ENCODE measurements at places on chromosomes 1 and 21. TPM values are rescaled to one million over a fixed set of nuclear protein-coding genes. Genes with fewer than 3 reads are reported as not detected.

DNA sequence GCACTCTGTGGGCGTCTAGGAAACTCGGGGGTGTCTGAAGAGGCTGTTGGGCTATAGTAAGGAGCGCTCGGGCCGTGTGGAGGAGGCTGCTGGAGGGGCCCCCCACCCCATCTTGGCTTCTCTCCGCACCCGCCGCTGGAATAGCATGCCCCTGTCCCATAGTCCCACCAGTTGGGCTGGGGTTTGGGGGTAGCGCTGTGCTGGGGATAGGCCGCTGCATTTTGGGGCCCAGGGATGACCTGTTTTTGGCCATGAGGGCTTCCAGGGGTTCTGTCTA is 511 bp downstream of the EFNA3 start:
- no peak for DNase-seq

DNA sequence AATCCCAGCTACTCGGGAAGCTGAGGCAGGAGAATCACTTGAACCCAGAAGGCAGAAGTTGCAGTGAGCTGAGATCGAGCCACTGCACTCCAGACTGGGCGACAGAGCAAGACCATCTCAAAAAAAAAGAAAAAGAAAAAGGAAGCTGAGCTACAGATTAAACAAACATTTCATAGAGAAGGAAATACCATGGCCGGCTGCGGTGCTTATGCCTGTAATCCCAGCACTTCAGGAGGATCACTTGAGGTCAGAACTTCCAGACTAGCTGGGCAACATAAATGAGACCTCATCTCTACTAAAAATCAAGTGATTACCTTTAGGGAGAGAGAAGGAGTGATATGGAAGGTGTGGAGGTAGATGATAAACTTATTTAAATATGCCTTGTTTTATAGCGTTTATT is 14.0 kb upstream of the CFAP126 start:
- DNase-seq, result no peak

DNA sequence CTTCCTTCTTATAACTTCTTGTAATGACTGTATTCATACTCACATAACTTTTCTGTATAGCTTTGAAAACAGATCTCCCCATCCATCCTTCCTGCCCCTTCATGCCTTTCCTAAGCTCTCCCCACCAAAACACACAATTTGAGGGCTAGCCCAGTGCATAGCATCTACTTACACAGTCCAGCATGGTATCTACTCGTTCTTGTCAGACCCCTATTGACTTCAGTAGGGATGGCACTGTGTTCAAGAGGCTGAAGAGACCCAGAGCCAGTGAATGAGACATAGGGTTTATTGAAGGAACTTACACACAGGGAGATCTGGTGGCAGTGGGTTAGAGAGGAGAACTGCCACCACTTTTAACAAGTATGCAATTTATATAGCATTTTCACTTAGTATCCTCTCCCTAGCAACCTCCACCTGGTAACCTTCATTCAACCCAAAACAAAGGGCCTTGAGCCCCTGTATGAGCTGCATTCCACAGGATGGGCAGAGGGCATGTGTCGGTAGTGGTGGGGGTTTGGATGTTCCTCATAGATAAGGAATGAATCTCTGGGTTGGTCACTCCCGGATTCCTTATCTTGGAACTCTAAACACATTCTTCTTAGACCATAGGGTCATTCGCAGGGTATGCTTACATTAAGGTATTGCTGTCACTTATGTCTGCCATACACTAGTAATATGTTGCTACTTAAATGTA is 64.9 kb upstream of the GNG12 start:
- DNase-seq, result no peak

- no peak for DNase-seq
Measured at GRCh38 chr1:197787623-197788536, 12.6 kb upstream of the DENND1B start.

DNA sequence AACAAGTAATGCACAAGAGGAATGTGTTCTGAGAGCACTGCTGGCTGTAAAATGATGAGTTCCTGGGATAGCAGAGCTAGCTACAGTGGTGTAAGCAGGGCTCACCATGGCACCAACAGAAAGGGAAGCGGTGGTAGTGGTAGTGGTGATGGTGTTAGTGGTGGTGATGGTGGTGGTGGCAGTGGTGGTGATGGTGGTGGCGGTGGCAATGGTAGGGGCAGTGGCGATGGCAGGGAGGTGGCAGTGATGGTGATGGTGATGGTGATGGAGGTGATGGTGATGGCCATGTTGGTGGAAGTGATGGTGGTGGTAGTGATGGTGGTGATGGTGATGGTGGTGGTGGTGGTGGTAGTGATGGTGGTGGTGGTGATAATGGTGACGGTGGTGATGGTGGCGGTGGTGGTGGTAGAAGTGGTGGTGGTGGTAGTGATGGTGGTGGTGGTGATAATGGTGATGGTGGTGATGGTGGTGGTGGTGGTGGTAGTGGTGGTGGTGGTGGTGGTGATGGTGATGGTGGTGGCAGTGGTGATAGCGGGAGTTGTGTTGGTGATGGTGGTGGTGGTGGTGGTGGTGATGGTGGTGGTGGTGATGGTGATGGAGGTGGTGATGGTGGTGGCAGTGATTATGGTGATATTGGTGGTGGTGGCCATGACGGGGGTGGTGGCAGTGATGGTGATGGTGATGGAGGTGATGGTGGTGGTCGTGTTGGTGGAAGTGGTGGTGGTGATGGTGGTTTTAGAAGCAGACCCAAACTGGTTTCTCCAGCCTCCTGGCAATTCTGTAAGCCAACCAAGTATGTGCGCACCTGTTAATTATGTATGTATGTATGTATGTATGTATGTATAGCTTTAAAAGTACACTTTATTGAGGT is 254.1 kb downstream of the TRABD2B start:
- no peak for DNase-seq

GRCh38 chr1:61486783-61487536 is 238.0 kb downstream of the TM2D1 start:
- no peak for DNase-seq

DNA sequence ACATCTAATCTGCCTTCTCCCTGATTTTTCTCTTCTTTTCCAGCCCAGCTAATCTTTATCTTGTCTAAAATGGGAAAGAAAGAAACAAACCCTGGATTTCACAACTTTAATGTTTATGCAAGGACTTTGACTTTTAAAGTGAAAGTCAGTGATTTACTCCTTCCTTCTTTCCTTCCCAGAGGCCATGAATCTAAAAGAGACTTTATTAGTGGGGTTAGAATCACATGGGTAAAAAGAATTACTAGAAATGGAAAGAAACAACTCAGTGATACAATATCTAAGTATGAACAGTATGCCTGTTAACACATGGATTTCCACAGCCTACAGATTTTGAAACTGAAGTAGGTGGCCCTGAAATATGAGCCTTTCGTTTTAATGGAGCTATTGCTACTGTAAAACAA is 59.8 kb upstream of the KCNK2 start:
- no peak for DNase-seq

DNA sequence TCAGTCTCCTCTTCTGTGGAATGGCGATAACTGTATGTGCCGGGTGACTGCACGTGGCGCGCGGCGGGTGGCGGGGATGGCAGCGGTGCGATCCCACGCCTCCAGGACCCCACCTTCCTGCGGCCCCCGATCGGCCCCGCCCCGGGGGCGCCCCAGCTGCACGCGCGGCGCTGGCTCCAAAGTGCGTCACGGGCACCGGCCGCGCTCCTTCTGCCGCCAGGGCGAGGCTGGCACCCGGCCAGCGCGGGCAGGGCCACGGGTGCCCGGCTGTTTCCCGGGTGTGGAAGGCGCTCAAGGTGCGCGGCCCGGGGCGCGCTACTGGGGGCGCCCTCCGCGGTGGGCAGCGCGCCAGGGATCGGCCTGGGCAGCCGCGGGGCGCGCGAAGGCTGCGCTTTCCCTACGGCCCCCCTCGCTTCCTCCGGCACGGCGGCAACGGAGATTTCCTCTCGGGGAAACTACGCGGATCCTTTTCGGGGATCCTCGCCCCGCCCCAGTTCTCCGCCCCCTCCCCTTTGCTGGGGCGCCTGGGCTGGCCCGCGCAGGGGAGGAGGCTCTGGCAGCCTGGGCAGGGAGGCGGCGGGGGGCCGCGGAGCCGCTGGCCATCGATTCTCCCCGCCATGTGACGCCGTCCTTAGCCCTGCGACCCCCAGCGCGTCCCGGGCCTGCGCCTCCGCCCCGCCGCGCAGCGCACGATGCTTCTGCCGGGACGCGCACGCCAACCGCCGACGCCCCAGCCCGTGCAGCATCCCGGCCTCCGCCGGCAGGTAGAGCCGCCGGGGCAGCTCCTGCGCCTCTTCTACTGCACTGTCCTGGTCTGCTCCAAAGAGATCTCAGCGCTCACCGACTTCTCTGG is at the start of gene EVA1C:
EVA1C (plus strand) TSS at position 545 of the 853 bp plus-strand sequence; CDS start at position 693, 148 bp downstream.
- DNase-seq, result peak; percentile 39

- no peak for DNase-seq
Measured at GRCh38 chr1:173867141-173867752, 542 bp downstream of the GAS5 start.

DNA sequence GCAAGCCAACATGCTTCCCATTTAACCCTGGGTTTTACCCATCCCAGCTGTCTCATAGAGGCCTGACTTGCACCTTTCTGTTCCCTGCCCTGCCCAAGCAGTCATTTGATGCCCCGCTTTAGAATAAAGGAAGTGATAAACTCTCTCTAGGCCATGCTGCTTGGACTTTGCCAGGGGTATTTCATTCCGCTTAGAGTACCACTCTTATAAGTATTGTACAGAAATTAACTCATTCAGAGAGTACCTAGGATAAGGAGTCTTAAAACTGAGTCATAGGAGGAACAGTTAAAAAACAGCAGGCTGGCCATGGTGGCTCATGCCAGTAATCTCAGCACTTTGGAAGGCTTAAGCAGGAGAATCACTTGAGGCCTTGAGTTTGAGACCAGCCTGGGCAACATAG is 21.0 kb upstream of the LYST start:
- DNase-seq, result no peak

- DNase-seq, result peak; percentile 85
Measured at GRCh38 chr1:1059494-1060280, 14.4 kb downstream of the RNF223 start.

- no peak for DNase-seq
Measured at GRCh38 chr1:203322500-203323179, 17.3 kb downstream of the BTG2 start.

GRCh38 chr1:235873045-235873444 is 6.3 kb upstream of the LYST start:
- peak; percentile 38 for DNase-seq

DNA sequence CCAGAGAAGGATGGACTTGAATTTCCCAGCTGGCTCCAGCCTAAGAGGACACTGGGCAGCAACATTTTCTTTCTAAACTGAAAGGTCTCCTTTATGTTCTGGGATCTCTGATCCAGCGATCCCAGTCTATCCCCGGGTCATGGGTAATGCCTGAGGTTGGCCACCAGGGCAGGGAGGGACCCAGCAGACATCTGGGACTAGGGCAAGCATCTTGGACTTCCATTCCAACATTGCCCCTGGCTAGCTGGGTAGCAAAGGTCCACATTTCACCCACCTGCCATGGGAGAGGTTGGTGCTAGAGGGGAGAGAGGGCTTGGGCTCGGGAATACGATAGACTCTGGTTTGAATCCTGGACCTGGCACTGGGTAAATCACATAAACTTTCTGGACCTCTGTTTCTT is 84.6 kb downstream of the LRRN2 start:
- DNase-seq, result no peak

DNA sequence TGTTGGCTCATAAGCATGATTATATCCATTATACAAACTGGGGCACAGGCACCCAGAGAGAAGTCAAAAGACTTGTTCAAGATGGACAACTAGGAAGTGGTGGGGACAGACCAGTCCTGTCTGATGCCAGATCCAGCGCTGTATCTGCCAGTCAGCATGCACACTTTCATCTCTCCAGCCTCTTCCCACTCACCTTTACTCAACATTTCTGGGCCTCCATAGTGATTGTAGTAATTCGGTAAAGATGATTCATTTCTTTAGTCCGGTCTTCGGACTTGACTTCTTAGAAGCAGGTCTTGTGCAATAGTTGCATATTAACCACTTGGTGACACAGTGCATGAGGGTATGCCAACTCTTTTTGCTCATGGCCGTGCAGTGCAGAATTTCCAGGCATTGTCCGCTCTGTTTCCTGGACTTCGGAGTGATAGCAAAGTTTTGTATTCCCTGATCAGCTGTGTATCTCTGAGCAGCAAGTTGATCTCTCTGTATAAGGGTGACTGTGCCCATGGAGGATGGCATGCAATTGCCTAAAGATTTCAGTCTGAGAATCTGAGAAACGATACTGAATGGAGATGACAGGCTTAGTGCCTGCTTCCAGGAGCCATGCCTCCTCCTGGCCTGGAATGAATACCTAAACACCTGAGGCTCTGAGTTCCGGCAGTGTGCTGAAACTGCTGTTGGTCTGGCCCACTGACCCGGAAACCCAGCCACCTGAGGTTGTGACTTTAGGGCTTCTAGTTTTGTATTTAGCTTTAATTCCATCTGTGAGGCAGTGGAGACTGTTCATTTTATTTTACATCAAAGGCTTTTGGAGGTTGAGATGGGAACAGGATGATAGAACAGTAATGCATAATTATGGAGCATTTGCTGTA is 39.0 kb downstream of the GALNT2 start:
- no peak for DNase-seq

DNA sequence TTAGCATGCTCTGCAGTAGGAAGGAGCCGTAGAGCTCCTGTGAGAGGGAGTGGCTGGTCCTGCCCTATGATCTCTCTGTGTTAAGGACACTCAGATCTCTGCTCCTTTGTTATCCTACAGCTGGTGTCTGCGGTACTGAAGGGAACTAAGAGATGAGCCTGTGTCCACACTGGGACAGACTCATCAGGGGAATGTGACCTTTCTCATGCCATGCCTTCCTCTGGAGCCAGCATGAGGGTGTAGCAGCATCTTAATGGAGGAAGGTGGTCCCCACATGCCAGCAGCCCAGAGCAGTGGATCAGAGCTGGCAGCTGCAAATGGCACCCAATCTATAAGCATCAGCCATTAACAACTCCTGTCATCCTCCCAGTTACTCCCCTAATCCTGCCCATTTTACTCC is 24.7 kb upstream of the GUCA2B start:
- DNase-seq, result no peak

DNA sequence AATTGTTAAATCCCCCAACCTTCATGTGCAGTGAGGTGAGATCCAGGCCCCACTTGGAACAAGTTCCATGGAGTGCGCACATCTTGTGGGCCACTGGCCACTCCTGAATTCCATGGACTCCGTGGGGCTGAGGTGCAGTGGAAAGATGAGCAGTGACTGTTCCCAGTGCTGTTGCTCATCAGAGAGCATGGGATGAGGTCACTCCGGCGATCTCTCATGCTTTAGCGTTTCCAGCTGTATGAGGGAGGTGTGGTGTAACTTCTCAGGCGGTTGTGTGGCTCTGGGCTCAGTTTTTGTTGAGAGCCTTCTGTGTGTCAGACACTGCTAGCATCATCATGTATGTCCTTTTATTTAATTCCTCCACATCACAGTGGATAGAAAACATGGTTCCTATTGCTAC is 96.2 kb downstream of the GALNT2 start:
- no peak for DNase-seq

- no peak for DNase-seq
Measured at GRCh38 chr1:55150880-55151588, 64.1 kb downstream of the USP24 start.

Gene LCE3D
- not detected for total RNA-seq

Gene TOR3A
- 41.3 TPM for total RNA-seq

Gene PPP1R8
- 88.1 TPM for total RNA-seq

Gene GJA5
- not detected for total RNA-seq

Gene SMIM1
- total RNA-seq, result 1.0 TPM

Gene LRRC7
- total RNA-seq, result not detected

Gene RPTN
- total RNA-seq, result not detected

Gene MX2
- 8.2 TPM for total RNA-seq

Gene HOOK1
- total RNA-seq, result 2.4 TPM

Gene RNU1-2
- total RNA-seq, result 3,041 TPM

Gene GJA8
- not detected for total RNA-seq

Gene CELA2A
- not detected for total RNA-seq

Measured in activated T-helper 1 cell treated with anti-CD3 and anti-CD28 coated beads, Interleukin-12 subunit alpha, Interleukin-12 subunit beta, Interleukin-2, Interleukin-4 antibody, amounts not matched to agents 30 ng/mL and 10 ng/mL and 1 ng/mL, durations not matched to agents 14 hours and 24 hours and 36 hours (primary cell).